ENCODE measurements at places on chromosomes 7 and 10. TPM values are rescaled to one million over a fixed set of nuclear protein-coding genes. Genes with fewer than 3 reads are reported as not detected.

Gene H2AZ2
- total RNA-seq, result 118 TPM

Gene ANKRD61
- total RNA-seq, result not detected

Gene JAZF1
- 38.4 TPM for total RNA-seq

Gene ABCB1
- total RNA-seq, result 0.97 TPM

Gene NCF1
- total RNA-seq, result not detected

Gene PRLHR
- not detected for total RNA-seq

Gene PILRB
- 10.0 TPM for total RNA-seq

Gene TRPV6
- total RNA-seq, result not detected

GRCh38 chr7:151889406-151890354, 12.8 kb upstream of the PRKAG2 start:
- no peak for DNase-seq

GRCh38 chr10:29379208-29379607, 90.3 kb downstream of the LYZL1 start:
- DNase-seq, result no peak

GRCh38 chr7:94397722-94398121, 3.0 kb downstream of the COL1A2 start:
- DNase-seq, result no peak

GRCh38 chr10:34058845-34059614, 724.6 kb upstream of the NRP1 start:
- no peak for DNase-seq

- no peak for DNase-seq
These were observed 258.9 kb downstream of the REEP3 start for GRCh38 chr10:63780101-63780500.

DNA sequence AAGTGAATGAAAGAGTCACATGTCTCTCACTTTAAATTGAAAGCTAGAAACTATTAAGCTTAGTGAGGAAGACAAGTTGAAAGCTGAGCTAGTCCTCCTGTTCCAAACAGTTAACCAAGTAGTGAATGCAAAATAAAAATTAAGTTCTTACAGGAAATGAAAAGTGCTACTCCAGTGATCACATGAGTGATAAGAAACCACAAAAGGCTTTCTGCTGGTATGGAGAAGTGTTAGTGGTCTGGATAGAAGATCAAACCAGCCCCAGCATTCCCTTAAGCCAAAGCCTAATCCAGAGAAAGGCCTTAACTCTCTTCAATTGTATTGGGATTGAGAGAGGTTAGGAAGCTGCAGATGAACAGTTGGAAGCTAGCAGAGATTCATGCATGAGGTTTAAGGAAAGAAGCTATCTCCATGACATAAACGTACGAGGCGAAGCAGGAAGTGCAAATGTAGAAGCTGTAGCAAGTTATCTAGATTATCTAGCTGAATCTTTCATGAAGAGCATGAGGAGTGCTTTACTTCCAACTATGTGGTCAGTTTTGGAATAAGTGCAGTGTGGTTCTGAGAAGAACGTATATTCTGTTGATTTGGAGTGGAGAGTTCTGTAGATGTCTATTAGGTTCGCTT, 261.6 kb downstream of the MDFIC start:
- DNase-seq, result peak; percentile 53

DNA sequence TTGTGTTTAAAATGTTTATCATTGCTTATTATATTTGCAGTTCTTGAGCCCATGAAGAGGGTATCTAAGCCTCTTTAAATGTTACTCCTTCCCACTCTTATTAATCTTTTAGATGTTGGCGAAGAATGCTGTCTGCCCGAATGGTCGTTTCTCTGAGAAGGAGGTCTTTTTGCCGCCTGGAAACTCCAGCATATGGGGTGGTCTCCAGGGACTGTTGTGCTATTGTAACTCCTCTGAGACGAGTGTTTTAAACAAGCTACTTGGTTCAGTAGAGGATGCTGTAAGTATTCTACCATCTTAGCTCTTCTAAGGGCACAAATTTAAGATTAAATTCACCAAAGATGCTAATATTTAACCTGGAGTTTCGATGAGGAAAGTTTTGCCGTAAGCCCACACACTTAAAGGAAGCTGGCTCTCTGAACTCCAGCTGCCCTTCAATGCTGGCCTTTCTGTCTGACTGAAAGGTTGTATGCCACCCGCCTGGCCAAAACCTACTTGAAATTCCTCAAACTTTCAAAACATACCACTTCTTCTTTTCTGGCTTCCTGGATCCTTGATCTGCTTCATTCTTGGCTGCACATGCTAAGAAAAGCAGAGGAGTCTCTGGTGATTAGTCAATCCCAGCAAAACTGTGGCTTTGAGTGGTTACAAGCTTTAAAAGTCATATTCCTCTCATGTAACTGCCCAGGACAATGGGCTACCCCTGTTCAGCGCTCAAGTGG, 74.7 kb downstream of the ABCA13 start:
- DNase-seq, result no peak

DNA sequence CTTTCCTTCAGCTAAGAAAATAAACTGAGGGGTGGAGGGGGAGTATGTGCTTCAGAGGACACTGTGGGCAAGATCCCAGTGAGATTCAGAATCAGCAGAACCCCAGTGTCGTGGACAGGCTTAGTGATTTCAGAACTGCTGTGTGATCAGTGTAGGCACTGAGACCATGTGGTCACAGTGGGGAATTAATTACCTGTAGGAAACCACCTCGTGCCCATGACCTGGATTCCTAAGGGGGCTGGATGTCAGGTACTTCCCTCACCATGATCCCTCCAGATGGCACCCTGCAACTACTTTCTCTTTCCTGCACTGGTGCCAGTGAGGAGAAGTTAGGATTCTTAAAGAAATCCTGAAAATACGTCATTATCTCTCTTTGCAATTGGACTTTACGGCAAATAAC, 64.4 kb downstream of the HBP1 start:
- DNase-seq, result no peak

DNA sequence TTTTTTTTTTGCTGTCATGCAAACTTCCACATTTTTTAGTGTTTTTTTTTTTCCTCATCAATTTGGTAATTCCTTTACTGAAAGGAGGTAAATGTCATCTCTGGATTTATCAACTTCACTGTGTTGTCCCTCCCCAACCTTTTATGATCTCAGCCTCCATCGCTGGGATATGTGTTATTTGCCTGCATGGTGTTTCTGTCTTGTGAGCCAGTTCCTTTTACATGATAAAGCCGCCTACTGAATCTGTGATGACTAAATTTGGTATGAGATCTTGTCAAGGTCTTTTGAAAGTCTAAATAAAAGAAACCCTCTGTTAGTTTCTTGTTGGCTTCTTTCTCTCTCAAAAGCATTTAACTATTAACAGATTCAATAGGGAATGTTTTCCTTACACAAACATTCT, 39.3 kb downstream of the TAS2R41 start:
- no peak for DNase-seq

- no peak for DNase-seq
These were observed 556.4 kb downstream of the SORCS1 start for GRCh38 chr10:106608066-106608465.

DNA sequence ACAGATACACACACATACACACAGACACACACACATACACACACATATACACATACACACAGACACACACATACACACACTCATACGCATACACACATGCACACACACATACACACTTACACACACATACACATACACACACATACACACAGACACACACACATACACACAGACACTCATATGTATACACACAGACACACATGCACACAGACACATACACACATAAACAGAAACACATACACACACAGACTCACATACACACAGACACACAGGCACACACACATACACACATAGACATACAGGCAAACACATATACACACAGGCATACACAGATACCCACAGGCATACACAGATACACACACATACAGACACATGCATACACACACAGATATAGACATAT, 143.9 kb upstream of the LYZL2 start:
- DNase-seq, result no peak

GRCh38 chr7:30279653-30279904, 4.8 kb upstream of the ZNRF2 start:
- DNase-seq, result no peak

- no peak for DNase-seq
These were observed 333.2 kb downstream of the LHFPL3 start for GRCh38 chr7:104661575-104661974.

- DNase-seq, result peak; percentile 41
These were observed 24.6 kb upstream of the MKLN1 start for GRCh38 chr7:131302876-131303707.

- DNase-seq, result peak; percentile 59
These were observed 21.0 kb downstream of the NUDT13 start for GRCh38 chr10:73131301-73131700.

- no peak for DNase-seq
These were observed 58.4 kb upstream of the TM9SF3 start for GRCh38 chr10:96645191-96645721.

DNA sequence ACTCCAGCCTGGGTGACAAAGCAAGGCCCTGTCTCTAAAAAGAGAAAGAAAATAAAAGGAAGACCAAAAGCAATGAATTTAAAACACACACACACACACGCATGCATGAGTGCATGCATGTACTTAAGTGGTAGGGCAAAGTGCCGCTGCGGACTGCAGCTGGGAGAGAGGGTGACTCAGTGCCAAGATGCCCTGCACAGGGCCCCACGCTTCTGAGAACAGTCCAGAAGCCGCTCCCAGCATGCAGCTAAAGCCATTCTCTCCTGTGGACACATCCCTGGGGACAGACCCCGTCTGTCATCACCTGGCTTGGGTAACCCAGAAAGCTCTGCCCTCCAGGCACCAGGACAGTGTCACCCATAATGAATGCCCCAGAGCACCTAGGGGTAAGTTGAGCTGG, 61.0 kb upstream of the MYL10 start:
- no peak for DNase-seq

- DNase-seq, result peak; percentile 96
These were observed 3.4 kb downstream of the DNMBP start for GRCh38 chr10:100006243-100006886.

GRCh38 chr10:14611968-14612693, 162.6 kb downstream of the FAM107B start:
- no peak for DNase-seq

GRCh38 chr7:139982927-139983920, 79.5 kb downstream of the PARP12 start:
- no peak for DNase-seq

GRCh38 chr10:121927318-121927840, 452 bp downstream of the ATE1 start:
- DNase-seq, result no peak

DNA sequence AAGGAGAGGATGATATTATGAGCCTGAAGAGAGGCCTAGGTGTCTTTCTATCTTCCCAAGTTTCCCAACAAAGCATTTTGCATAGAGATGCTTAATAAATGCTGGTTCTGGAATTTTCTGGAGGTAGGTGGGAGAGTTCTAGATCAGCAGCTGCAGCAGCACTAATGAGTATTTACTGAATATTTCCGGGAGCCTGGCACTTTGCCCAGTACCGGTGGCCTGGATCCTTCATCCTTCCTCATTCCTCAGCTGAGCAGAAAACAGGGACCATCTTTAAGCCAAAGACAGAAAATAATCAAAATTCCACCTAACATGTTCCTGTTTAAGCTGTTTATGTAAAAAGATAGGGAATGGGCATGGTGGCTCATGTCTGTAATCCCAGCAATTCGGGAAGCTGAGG, 813.2 kb upstream of the AUTS2 start:
- no peak for DNase-seq

DNA sequence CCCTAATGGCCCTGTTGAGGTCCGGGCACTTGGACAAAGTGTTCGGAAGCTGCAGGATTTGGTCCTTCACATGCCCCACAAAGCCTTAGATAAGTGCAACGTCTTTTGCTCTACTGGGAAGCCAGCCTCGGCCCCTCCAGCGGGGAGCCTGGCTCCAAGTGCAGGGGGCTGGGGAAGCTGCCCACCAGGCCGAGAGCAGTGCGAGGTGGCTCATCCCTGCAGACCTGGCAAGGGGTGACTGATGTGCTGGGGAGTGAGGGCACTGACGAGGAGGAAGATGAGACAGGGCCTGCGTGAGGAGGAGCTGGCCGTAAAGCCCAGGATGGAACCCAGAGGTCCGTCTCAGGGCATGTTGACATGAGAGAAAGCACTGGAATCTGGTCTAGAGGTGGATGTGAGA, 135.8 kb upstream of the NPS start:
- DNase-seq, result no peak
